ENCODE measurements at places on chromosomes 2 and 18.

DNA sequence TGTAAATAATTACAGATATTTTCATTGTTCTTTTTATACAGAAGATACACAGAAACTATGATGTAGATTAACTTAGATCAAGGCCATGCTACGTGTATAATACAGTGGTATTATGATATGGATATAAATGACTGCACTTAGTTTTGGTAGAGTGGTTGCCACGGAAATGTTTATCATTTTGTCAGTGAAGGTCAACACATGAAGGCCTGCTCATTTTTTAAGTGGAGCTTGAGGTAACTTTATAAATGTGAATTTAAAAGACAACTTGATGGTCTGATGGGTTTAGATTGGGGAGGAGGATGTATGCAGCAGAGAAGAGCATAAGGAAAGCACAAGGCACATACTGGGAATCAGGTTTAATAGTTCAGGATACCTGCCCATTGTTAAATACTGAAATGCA is 14.4 kb upstream of the BBS5 start:
- DNase-seq, result no peak

DNA sequence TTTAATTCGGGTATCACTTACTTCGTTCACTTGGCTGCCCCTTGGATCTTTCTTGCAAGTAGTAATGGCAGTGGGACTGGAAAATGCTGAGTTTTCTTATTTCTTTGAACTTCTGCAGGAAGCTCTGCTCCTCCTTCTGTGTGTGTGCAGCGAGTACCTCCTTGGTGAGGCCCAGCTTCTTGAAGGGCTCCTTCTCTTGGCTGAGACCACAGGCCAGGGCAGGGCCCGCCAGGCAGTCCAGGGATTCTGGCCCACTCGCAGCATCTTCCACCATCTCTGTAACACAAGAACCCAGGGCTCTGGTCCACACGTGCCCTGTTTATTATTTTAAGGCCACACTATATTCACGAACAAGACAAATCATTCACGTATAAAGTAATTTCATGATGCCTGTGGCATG is 15.8 kb upstream of the HES6 start:
- DNase-seq, result no peak

DNA sequence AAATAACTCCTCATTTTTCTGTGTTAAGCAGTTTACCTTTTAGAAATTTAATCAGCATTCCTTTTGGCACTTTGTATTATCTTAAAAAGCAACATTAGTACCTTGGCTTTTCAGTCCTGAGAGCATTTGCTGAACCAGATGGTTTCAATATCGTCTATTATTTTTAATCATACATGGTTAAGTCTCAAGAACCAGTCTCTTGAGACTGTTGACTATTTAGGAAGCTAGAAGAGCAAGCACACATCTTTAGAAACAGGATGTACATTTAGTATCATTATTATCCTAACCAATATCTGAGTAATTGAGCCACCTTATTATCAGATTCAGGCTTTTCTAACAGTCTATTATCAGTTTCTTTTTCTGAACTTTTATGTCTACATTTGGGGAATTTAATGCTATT is 28.2 kb upstream of the ZEB2 start:
- DNase-seq, result no peak

DNA sequence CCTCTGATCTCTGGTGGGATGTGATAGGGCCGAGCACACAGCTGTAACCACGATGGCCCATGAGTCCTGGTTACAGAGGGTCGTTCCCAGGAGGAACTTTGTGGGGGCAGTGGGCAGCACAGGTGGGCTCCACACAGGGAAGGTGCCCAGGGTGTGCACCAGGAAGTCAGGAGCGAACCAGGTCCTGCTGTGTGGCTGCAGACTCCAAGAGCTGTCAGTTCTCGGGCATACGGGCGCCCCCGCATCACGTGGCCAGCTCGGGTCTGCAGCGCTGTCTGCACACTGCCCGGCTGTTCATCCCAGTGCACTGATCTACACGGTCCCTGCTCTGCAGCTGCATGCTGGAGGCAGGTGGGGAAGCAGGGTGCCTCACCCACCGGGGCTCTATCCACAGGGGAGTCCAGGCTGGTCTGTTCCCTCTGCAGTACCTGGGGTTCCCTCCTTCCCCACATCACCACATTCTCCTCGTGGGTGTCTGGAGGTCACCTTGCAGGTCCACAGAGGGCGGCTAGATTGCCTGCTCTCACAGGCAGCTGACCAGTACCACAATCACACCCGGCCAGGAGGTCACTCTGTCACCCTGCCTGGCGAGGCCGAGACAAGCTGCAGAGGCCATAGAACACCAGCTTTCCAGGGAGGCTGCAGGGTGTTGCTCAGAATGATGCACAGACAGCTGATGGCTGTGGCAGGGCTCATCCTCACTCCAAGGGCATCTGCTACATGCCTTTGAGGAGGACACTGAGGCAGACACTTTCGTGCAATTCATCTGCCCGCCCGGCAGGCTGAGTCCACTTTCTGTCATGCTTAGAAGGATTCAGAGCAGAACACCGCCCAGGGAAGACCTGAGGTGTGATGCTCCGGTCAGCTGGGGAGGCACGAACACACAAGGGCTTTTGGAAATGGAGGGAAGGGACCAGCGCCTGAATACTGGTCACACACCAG is 202.7 kb downstream of the EIPR1 start:
- no peak for DNase-seq

DNA sequence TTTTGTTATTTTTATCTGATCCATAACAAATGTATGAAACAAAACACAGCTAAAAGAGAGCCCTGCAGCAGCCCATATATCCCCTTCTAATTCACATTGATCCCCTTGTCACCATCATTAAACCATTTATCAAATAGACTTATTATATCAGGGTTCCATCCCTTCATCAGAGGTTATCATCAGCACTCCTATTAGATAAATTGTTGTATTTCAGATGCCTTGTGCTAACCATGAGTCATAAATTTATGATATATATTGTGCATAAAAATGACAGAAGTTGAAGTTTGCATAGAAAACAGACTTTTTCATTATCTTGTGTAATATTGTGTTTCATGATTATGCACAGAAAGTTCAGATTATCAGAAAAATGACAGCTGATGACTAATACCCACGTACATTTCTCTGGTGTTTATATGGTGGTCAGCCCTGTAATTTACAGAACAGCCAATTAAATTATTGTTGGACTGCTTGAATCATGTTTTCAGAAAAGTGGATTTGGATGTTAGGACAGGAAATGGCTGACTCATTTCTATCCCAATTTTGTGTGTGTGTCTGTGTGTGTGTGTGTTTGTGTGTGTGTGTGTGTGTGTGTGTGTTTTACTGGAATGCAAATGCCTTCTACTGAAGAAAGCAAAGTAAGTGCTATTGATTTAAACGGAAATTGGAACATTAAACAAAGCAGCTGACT is 80.9 kb downstream of the PPP1R1C start:
- DNase-seq, result no peak

DNA sequence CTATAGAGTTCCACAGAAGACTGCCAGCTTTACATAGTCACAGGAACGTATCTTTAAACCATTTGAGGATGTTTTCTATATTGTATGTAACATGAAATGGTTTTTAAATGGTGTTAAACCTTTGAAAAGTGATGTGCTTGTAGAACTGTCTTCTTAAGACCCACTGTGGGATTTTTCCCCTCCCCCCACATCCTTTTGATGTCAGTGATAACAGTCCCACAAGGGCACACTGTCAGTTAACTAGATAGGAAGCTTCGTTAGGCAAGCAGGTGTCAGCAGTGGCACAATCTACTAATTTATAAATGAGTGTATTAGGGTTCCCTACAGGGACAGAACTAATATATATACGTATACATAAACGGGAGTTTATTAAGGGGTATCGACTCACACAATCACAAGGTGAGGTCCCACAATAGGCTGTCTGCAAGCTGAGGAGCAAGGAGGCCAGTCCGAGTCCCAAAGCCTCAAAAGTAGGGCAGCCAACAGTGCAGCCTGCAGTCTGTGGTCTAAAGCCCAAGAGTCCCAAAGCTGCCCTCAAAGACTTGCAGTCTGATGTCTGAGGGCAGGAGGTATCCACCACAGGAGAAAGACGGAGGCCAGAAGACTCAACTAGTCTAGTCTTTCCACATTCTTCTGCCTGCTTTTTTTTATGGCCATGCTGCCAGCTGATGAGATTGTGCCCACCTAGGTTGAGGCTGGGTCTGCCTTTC is 23.8 kb upstream of the HNRNPLL start:
- peak; percentile 22 for DNase-seq

DNA sequence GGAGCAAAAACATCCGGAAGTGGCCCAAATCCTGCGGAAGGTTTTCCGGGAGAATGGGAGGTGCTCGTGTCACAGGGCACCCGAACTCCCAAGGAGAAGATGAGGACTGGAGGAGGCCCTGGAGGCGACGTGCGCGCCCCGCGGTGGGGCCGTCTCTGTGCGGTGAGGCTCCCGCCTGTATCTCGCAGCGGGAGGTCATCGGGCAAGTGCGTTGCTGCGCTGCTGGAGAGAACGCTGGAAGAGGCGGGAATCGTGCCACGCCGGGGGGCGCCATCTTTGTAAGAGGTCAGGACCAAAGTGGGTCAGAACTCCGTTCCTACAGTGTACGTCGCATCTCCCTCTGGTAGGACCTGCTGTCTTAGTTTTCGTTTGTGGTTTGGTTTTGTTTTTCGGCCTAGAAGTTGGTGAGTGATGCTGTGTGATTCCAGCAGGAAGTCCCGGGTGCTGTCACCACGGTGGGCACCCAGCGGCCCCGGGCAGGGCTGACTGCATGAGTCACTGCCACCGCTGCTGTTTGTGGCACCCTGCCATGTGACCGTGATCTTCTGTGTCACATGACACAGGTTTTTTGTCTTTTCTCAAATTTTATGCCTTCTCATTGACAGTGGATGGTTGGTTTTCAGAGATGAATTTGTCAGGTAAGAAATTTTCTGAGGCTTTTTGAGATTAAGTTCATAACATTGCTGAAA is 21.5 kb upstream of the ATP9B start:
- no peak for DNase-seq

GRCh38 chr2:140416577-140416976 is 1636.4 kb upstream of the NXPH2 start:
- no peak for DNase-seq

DNA sequence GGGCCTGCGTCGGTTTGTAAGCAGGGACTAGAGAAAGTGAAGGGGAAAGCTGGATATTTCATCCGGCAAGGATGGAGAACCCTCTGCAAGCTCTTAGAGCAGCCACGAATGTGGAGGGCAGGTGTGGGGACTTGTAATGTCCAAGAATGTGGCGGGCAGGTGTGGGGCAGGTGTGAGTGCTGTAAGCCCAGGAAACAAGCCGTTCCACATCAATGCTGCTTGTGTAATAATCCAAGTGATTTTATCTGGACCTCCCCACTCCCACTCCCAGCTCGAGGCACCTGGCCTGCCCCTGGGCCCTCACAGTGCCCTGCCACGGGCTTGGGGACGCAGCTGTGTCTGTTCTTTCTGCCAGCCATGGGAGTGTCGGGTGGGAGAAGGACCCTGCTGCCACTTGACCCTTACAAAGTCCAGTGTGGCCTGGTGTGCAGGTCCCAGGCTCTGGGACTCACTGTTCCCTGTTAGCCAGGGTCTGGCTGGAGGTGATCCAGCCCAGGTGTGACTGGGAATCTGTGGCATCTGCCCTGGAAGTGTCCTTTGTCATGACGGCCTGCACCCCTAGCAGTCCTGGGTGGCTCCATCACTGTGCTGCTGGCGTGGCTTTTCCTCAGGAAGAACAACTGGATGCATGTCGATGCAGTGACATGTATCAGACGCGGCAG is 42.8 kb downstream of the SOX11 start:
- DNase-seq, result no peak

- no peak for DNase-seq
Measured at GRCh38 chr2:64942693-64943092, 46.5 kb upstream of the SLC1A4 start.

GRCh38 chr2:64975232-64975821 is 13.9 kb upstream of the SLC1A4 start:
- no peak for DNase-seq

- DNase-seq, result no peak
Measured at GRCh38 chr2:8623958-8624591, 57.8 kb upstream of the ID2 start.

DNA sequence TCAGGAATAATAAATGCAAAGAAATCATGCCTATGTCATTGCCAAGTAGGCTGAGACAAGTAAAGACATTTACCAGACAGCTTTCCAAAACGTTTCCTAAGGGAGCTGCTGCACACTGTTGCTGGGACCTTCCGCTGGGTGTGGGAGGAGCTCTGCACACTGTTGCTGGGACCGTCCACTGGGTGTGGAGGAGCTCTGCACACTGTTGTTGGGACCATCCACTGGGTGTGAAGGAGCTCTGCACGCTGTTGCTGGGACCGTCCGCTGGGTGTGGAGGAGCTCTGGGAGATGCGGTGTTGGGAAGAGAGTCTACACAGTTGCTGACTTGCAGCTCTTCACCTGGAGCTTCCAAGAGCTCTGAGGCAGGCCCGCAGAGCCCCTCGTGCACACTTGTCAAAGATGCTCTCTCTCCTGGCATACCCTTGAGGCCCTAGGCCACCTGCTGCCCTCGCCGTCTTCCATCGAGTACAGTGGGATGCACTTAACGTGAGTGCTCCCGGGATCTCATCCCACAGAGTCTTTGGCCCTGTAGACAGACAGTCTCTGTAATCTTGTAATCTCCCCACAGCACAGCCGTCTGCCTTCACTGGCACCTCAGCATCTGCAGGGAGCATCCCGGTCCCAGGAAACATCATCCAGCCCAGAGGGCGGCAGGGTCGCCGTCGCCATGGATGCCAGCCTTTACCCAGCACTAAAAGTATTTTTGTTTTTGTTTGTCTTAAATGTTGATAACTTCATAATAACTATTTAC is 51.4 kb downstream of the TRAPPC12 start:
- DNase-seq, result no peak

All from T follicular helper cell (primary cell).